ENCODE measurements at places on chromosomes 6 and 20.

DNA sequence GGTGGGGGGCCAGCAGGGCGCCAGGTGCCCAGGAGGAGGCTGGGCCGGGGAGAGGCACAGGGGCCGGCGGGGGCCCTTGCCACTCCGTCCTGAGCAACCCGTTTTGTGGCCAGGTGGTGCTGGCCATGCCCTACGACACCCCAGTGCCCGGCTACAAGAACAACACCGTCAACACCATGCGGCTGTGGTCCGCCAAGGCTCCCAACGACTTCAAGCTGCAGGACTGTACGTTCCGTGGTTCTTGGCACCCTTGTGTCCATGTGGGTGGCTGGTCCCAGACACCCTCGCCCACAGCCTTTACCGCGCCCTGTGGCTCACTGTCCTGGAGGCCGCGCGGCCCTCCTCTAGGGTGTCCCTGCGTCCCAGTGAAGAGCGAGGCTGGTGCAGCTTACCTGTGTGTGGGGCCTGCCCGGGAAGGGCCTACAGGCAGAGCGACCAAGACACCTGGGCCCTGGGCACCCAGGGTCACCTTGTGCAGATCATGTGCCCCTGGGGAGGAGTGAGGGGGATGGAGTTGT lies 28.7 kb downstream of the PYGB start:
- DNase-seq, result no peak

- DNase-seq, result no peak
Measured at GRCh38 chr20:50325215-50325614, 134.6 kb downstream of the CEBPB start.

GRCh38 chr6:116406678-116407345 lies 36.1 kb downstream of the DSE start:
- no peak for DNase-seq

- DNase-seq, result no peak
Measured at GRCh38 chr6:149842331-149842730, 21.8 kb downstream of the LRP11 start.

- no peak for DNase-seq
Measured at GRCh38 chr20:2900845-2901592, 27.7 kb downstream of the PTPRA start.

GRCh38 chr6:162964488-162965140 lies 236.8 kb downstream of the PACRG start:
- DNase-seq, result no peak

GRCh38 chr20:59678951-59679350 lies 74.6 kb downstream of the PHACTR3 start:
- no peak for DNase-seq

GRCh38 chr20:63072231-63072791 lies 65.5 kb upstream of the BHLHE23 start:
- no peak for DNase-seq

DNA sequence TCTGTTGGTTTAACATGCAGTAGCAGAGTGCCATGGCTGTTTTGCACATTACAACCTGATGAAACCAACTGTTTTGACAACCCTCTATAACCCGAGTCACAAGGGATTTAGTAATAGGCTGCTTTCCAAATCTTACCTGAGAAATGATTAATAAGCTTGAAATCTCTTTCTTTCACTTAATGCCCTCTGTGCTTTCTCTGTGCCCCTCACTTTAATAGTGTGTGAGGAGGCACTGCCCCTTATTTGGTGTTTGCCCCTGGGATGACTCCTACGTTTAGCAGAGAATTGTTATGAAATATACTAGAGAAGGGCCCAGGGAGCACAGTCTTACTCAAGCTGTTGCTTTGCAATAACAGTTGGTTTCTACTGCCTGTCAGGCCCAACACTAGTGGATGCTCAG lies 31.0 kb upstream of the PTCHD4 start:
- DNase-seq, result no peak

- no peak for DNase-seq
Measured at GRCh38 chr6:116426551-116426950, 34.6 kb upstream of the CALHM6 start.

DNA sequence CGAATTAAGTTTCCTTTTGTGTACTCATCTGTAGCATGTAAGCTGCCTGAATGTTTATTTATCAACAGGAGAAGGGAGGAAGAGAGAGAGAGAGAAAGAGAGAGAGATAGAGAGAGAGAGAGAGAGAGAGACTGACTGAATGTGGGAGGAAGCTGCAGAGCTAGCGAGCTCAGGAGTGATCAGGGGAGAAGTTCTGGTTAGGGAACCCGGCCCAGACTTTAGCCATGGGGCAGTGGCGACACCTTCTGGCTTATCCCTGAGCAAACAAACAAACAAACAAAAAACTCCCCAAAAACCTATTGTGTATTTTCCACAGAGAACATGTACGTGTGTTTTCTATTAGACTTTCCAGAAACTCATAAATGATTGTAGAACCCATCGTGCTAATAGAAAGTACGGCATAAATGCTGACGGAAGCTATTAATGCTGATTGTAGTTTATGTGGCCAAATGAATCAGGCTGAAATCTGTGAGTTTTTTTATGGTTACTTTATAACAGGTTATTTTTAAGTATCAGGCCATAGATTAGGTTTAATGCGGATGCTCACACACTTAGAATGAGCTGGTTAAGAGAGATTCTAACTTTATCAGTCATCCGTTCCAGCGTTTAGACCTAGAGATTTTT lies 92.8 kb downstream of the CLIC5 start:
- DNase-seq, result peak; percentile 5

All from activated CD4-positive, CD25-positive, alpha-beta regulatory T cell treated with anti-CD3 and anti-CD28 coated beads, Interleukin-2, amount 50 U/mL, for 16 hours (primary cell).